NCI-H774 (cell line): ENCODE measurements at places on chromosomes 12 and 14.

DNA sequence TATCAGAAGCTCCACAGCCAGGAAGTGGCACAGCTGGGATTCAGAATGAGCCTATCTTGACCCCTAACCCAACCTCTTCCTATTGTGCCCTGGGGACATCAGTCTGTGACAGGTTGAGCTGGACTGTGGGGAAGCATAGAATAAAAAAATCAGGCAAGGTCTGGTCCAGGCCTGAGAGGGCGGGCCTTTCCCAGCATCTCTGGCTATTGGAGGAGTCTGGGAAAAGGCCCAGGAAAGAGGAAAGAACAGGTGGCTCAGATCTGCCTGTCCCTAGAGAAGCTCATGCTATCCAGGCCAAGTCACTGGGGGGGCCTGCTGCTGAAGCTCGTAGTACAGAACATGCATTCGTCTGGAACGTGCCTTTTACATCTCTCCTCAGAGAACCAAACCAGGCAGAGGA, 100.5 kb downstream of the PPM1H start:
- no peak for DNase-seq

DNA sequence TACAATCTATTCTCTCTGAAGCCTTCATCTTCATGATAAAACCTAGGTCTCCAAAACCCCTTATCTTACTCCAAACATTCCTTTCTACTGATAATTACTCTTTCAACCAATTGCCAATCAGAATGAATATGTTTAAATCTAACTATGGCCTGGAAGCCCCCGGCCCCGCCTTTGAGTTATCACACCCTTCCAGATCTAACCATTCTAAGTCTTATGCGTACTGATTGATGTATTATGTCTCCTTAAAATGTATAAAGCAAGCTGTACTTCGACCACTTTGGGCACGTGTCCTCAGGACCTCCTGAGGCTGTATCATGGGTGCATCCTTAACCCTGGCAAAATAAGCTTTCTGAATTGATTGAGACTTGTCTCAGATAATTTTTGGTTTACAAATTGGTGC, 14.4 kb downstream of the PABPN1 start:
- DNase-seq: no peak

DNA sequence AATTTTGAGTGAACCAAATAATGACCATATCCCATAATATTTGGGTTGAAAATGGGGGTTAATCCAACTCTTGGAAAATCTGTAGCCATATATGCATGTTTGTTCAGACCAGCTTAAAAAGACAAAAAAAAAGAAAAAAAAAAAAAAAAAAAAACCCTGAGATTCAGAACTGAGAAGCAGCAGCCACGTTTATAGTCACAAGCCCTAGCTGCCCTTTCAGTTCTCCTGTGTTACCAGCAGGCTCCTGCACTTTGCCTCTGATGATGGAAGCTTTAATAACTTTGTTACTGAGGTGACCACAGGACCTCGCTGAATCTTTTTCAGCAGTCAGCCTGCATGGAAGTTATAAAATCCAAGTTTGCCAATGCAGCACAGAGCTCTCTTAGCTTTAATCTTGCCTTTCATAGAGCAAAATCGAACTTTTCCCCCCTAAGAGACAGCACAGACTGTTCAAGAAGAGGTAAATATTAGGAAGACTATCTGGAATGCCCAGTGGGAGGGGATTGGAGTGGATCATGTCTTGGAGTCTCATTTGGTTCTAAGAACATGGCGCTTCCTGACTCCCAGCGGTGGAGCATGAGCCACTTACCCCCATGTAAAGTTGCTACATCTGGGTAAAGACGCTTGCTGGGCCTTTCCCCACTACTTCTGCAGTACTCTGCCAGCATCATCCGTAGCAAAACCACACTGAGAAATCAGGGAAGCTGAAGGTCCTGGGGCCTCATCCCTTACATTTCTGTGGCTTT, 20.6 kb downstream of the GNG2 start:
- no peak for DNase-seq

DNA sequence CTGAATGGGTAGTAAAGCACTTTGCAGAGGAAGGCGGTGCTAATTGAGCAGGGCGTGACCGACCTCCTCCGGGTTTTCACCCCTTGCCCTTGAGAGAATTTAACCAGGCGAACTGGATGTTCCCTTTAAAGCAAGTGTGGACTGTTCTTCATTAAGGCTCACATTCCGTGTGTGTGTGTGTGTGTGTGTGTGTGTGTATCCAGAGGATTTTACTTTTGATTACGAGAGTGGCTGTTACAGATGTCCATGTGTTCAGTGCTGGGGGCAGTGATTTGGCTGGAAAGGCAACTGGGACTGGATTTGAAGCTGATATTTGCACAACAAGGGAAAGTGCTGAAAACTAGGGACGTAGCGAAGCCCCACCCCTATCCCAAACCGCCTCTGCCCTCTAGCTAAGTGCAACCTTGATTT, 2.2 kb downstream of the TMEM132C start:
- no peak for DNase-seq

DNA sequence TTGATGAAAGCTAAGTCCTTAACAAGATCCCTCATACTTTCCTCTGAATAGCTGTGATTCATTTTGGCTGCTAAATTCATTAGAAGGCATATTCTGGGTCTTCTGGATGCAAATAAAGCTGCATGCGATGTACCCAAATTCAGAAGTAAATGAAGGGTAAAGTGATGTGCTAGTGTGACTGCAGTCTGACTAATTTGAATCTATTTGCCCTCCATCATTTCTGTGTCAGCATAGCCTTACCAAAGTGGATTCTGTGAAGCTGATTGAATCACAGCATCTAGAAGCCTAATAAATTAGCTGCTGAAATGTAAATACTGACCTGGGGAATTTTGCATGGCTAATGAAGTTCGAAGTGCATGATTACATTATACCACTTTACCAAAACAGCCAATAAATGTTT, 162.2 kb downstream of the TPH2 start:
- no peak for DNase-seq

DNA sequence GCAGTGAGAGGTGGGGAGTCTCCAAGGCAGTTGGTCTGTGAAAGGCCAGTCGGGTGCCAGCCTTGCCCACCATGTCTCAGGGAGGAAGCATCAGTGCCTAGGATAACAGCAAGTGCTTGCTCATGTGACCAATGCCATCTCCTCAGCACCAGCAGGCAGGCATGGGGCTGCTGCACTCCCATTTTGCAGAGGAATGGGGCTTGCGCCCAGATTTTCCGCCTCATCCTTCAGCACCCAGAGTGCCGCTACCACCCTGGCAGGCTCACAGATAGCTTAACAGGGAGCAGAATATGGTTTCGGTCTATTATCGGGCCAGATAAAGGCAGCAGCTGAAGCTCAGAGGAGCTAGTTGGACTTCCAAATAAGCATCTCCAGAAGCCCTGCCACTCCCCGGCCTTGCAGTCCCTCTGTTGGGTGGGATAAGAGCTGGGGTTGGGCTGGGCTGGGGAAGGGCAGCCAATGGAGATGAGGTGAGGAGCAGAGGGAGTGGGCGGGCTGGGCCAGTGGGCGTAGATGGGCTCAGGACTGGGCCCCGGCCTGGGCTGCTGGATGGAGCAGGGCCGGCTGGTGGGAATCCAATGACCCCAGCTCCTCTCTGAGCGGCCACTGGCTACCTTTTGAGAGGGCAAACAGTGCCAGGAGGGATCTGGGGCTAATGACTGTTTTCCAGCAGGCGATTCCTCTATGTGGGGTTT, 8.4 kb upstream of the KRT80 start:
- DNase-seq: no peak

DNA sequence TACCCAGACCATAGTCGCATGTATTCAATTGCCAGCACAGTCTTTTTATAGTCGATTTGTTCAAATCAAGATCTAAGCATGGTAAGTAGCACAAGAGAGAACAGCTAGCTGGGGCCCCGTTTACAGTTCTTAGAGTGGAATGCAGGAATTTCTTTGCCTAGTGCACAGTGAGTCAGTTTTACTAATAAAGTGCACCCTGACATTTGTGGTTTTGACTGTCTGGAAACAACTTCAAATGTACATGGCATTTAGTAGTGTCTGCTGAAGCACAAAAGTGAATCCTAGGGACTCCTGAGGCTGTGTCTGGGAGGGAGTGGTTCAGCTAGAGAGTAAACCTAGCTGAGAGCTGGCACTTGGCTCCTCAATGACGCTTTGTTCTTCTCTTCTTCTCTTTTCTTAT, 64.9 kb downstream of the TMX1 start:
- DNase-seq: no peak

- no peak for DNase-seq
Measured at GRCh38 chr14:51550636-51551035, 101.1 kb upstream of the FRMD6 start.

GRCh38 chr14:94001501-94002396, 4.6 kb downstream of the CCDC197 start:
- peak; percentile 58 for DNase-seq

GRCh38 chr12:47317175-47317915, 237.6 kb upstream of the AMIGO2 start:
- DNase-seq: peak; percentile 59

DNA sequence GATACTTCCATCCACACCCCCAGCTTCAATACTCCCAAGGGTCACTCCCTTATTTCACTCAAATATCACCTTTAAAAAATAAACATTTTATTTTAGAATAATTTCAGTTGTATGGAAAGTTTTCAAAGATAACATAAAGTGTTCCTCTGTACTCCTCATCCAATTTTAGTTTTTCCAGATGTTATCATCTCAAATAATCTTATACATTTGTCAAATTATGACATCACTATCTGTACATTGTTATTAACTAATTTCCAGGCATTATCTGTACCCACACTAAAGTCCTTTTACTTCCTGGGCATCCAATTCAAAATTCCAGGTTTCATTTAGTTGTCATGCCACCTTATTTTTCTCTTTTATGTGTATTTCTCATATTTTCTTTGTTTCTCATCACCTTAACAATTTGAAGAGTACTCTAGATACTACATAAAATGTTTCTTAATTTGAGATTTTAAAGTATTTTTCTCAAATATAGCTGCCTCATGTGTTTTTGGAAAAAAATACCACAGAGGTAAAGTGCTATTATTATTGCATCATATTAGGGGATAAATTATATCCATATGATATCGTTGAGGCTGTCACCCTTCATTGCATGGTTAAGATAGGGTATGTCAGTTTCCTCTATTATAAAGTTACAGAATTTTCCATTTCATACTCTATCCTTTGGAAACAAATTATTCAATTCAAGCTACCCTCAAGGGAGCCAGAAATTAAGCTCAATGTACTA, 571.0 kb downstream of the SLC6A15 start:
- no peak for DNase-seq

- DNase-seq: peak; percentile 26
Measured at GRCh38 chr12:122265886-122266229, 436 bp downstream of the VPS33A start.

GRCh38 chr12:8455727-8456360, at the start of gene CLEC6A:
Gene CLEC6A, plus strand, starts transcription at chr12:8455962. Its CDS starts 150 bp downstream, at chr12:8456112.
- DNase-seq: no peak

DNA sequence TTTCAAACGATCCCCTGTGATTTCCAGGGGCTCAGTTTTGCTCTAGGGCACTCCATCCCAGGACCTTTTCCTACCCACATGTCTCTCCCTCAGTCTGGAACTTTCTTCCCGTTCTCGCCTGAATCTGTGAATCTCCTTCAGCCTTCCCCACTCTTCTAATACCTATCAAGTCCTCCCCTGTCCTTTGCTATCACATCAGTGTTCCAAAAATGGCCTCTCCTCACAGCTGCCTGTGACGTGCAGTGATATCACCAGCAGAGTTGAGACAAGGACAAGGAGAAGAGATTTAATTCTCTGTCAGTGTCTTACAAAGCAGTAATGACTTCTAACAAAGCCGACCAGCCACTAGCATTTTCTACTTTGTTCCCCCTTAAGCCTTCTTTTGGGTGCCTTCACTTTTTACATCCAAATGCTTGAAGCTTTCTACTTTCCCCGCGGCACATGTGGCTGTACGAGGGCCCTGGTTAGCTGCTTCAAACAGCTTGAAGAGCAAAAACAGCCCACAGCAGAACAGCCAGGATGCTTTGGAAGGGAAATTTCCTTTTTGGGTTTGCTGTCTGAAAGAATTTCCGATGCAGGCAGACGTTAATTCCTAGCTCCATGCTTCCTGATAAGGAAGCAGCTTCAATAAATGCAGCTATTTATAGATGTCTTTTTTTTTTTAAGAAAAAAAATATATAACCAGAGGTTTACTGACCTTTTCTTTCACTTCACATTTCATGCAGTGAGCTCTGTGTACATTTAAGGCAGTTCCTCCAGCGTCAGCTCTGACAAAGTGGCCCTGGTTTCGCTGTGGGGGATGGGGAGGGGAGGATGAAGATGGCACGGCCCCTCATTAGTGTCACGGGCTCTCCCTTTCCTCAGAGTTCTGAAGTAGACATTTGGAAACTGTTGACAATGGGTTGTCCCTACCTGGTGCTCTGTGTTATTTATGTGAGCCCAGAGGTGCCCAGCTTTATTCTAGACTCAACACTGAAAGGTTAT, 109.3 kb downstream of the ETV6 start:
- DNase-seq: no peak

DNA sequence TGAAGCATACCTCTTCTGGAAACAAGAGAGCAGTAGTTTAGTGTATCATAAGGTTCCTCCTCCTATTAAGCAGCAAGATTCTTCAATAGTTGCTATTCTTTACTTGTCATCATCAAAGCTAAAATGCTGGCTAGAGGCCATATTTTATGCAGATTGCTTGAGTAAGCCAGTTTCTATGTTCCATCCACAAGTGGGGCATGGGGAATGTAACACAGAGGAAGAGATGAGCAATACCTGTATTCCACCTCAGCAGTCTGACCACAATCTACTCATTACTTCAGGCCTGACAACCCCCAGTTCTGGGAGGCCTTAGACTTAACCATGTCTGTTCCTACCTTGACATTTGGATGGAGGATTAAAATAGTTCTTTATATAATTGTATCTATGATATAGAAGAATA, 423.6 kb downstream of the BTG1 start:
- DNase-seq: no peak

- DNase-seq: no peak
Measured at GRCh38 chr12:67761566-67761965, 113.0 kb downstream of the DYRK2 start.

DNA sequence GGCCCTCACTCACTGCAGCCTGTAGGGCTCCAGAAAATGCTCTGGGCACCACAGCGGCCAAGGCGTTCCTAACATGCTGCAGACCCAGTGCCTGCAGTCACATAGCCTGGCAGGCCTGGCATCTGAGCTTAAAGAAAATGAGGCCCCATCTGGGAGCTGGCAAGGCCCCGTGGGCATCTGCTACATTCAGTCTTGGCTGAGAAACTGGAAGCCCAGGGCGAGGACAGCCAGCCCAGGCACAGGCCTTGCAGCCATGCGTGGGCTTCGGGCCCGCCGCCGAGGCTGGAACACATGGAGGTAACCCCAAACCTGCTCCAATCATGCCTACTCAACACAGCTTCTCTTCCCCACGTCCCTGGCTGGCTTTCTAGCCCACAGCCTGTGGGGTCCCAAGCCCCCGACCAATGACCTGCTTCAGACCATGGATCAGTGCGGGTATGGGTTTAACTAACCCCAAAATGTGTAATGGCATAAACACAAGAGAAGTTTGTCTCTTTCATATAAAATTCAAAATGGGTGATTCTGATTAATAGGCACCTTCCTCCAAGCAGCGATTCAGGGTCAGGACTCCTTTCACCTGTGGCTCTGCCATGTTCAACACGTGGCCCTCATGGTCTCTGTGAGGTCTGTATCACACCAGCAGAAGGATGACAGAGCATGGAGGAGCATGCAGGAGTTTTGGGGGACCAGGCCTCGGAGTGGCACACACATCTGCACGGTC, 6.4 kb downstream of the NGB start:
- no peak for DNase-seq
